ENCODE measurements at places on chromosomes 1 and 21.
A peak's percentile ranks its signal among the peaks of the same experiment; 100 is the strongest.

- DNase-seq: peak; percentile 98
Observed at GRCh38 chr1:246782120-246782900, 58.1 kb downstream of the SCCPDH start.

DNA sequence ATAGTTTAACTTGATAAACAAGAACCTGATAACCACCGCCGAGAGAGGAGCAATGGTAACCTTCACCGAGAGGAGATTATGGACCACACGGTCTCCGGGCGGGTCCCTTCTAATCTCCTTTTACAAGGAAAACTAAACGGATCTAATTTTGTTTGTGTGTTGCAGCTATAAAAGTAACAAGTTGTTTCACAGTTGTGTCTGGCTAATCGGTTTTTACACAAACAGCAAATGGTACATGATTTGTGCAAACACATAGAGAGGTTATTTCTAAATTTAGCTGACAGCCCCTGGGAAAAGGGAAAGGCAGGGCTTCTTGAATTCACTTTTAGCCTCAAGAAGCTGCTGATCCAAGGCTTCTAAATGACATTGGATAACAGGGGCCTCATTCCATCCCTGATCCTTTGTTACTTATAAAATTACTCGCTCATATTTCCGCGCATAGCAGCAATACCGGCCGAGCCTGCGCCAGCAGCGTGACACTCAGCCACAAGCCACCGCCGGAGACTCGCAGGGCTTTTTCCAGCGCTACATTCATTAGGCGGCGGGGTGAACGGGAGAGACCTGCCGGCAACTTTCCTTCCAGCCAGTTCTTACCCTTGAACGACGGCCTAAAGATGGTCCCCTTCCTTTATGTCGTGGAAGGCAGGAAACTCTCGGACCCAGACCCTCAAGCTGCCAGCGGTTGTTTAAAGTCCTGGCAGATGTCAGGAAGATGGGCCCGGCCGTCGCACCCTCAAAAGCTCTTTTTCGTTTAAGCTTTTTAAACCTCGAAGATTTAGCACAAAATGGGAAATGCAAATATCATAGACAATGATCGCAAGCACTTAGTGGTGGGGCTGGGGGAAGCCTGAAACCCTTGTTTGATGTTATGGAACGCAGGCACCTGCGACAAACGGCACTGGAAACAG is 4.4 kb downstream of the FOXD3 start:
- DNase-seq: no peak

DNA sequence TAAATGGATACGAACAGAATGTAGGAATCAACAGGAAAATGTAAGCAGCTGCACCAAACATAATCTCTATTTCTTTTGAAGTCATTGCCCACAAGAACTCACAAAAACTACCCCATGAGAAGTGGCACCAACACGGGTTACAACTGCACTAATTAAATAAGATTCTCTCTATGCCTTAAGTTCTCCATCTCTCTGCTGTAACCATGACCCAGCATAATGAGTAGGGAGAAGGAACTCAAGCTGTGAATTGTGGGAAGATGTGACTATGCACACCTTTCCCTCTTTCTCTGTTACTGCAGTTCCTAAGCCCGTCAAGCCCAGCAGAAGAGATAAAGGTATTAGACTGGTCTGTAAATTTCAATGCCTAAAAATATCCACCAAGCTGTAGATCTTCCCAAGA is 614.0 kb downstream of the USP25 start:
- DNase-seq: no peak

GRCh38 chr1:246901874-246902273 is 29.9 kb downstream of the AHCTF1 start:
- DNase-seq: no peak

DNA sequence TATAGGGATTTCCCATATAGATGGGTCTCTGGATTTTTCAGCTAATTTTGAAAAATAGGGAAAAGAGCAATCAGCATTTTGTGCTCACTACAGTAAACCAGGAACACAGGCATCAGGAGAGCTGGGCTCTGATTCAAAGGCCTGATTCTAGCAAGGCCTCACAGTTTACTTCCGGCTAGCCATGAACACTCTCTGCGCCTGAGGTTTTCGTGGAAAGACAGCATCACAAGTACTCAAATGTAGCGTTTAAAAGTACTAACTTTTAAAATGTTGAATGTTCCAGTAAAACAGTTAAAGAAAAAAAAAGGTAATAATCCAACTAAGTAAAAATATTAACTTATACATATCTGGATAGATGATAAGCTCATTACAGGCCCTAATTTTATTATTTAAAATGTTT is 120.6 kb downstream of the SLC45A1 start:
- no peak for DNase-seq

DNA sequence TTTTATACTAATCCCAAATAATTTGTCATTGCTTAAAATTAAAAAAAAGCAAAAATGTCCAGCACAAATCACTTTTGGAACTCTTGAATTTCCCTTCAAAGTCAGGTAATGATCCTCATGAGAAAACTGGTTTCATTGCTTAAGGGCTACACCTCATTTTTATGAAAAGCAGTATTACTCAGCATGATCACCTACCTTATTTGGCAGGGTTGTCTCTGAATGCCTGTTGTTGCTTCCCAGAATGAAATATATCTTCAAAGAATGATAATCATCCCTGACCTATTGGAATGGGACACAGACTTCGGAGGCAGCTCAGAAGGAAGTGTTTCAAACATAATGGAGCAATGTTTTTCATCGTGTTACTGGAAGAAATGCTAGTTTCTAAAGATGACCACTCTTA is 29.7 kb downstream of the C1orf21 start:
- DNase-seq: no peak

DNA sequence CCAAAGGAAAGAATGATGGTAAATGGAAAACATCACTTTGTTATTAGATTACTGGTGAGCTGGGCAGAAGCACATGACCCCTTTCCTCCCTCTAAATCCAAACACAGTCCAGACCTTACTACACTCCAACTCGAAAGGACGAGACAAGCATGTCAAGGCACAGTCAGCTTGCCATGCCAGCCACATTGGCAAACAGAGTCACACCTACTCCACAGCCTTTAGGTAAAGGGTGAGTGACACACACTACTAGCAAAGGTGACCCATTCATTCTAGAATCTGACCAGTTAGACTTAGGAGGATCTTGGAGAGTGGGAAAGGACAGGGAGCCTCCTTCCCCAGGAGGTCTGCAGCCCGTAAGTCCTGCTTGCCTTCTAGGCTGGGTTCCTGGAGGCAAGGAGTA is 3.0 kb downstream of the SLC44A3 start:
- DNase-seq: no peak

DNA sequence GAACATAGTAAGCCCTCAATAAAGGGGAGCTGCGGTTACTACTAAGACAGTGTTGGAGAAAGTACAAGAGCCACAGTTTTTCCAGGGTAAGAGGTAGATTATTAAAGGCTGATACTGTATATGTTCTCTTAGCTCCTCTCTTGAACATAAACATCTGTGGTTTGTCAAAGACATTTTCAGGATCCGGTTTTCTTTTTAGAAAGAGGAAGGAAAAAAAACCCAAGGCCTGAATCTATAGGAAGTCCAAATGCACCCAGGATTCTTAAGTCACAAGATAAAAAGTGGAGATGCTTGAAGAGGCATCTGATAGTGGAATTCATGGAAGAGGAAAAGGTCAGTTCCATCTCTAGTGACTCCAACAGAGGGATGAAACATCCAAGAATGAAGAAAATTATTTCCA is 24.6 kb upstream of the SLC45A3 start:
- peak; percentile 66 for DNase-seq

DNA sequence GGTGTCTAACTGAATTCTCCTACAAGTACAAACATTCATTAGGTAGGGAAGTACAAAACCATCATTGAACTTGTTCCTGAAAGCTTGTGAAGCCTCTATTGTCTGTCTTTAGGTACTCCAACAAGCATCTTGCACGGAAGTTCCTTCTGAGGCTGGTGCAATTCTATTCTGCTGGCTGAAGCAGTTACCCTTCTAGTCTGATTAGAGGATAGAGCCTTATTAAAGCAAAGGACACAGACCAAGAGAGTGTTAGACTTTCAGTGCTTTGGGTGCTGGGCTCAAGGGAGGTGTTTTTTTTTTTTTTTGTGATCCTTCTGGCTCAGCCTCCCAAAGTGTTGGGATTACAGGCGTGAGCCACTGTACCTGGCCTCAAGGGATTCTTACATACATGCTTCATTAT is 43.8 kb downstream of the HHAT start:
- no peak for DNase-seq

GRCh38 chr21:45466330-45467220 is 61.6 kb downstream of the COL18A1 start:
- DNase-seq: no peak

- DNase-seq: no peak
Observed at GRCh38 chr1:79197421-79197820, 190.9 kb upstream of the ADGRL4 start.

GRCh38 chr1:33320619-33321165 is at the start of gene A3GALT2:
A3GALT2 (minus strand) TSS chr1:33321098; CDS start chr1:33321098, 0 bp downstream.
- no peak for DNase-seq

- DNase-seq: no peak
Observed at GRCh38 chr1:12631571-12631970, 12.3 kb upstream of the AADACL4 start.

DNA sequence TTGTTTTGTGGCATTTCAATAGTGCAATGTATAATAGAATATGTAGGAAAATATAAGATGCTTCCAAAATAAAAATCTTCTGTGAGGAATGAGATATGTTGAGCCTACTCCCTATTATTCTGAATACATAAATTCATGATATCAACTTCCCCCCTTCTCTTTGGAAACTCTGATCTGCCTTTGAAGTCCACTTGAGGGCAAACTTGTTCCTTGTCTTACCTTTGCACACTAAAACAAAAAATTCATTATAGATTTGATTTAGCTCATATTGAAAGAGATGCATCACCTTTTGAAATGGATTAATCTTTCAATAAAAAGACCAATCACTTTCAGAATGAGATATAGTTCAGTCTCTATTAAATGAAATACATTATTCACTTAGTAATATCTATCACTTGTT is 580.7 kb upstream of the ADGRL4 start:
- DNase-seq: no peak

- DNase-seq: no peak
Observed at GRCh38 chr1:229027158-229027557, 243.8 kb upstream of the RAB4A start.

DNA sequence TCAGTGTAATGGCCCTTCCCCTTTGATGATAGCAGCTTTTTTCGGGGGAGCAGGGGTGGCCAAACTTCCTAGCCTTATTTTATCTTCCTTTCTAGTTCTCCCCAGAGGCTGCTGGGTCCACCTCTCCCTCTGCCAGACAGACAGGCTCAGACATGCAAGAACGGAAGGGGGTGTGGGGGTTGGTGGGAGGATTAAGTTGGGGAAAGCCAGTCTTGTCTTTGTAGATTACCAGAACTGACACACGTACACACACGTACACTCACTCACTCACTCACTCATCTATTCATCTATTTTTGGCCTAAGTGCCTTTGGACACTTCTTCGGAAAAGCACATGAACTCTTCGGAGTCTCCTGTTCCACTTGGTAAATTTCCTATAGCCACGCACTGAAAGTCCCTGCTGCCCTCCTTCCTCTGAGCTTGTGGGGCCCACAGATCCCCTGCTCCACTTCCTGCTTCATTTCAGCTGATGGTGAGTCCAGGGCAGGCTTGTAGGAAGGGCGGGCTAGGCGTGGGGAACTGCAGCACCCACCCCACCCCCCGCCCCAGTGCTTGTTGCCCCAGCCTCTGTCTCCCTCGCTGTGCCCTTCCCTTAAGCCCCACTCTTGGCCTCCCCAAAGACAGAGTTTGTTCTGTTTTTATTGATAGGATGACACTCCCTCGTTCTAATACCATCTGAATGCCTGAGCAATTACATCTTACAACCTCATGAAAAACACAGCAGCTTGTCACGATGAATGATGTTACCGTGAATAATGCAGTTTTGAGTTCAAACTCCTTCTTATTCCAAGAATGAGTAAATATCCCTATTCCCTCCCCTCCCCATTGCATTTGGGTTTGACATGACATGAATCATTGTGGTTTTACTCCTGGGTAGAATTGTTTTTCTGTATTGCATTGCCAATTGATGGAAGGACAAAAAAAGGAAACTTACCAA is 60.7 kb upstream of the ATP5PO start:
- peak; percentile 88 for DNase-seq

- no peak for DNase-seq
Observed at GRCh38 chr1:3142751-3143150, 73.7 kb downstream of the PRDM16 start.

GRCh38 chr1:56430141-56430839 is 149.1 kb downstream of the PLPP3 start:
- DNase-seq: no peak

GRCh38 chr1:58620259-58620658 is 43.2 kb upstream of the TACSTD2 start:
- no peak for DNase-seq

- DNase-seq: no peak
Observed at GRCh38 chr1:164225011-164225410, 334.0 kb upstream of the PBX1 start.

- DNase-seq: no peak
Observed at GRCh38 chr1:225608014-225608796, 44.7 kb downstream of the ENAH start.

- DNase-seq: no peak
Observed at GRCh38 chr21:29217818-29218291, 80.9 kb upstream of the BACH1 start.

- DNase-seq: no peak
Observed at GRCh38 chr1:165443539-165444311, 1.2 kb downstream of the RXRG start.

DNA sequence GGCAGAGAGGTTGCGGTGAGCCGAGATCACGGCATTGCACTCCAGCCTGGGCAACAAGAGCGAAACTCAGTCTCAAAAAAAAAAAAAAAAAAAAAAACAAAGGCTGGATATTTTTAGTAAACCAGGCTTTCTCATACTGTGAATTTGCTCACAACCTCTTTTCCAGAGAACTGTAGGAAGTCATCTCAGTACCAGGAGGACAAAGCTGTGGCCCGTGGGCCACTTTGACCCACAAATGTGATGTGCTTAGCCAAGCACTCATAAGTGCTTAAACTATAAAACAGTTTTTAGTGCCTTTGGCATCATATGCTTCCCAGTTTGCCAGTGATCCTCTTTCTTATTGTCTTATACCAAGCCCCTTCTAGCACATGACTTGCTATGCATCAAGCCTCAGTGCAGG is 46.5 kb downstream of the RNF11 start:
- DNase-seq: no peak

DNA sequence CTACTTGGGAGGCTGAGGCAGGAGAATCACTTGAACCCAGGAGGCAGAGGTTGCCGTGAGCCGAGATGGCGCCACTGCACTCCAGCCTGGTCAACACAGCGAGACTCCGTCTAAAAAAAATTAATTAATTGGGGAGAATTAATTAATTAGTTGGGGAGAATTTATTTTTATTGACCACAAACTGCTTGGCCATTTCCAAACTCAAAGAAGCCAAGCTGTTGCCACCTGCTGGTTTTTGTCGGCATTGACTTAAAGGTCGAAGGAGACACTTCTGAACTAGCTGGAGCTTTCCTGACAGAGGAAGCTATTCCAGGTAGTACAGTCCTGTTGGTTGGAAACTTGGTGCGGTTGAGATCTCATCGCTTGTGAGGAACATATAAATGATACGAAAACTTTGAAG is 13.1 kb downstream of the MAP1LC3C start:
- DNase-seq: peak; percentile 23

GRCh38 chr1:25531082-25531461 is 12.3 kb upstream of the LDLRAP1 start:
- no peak for DNase-seq

GRCh38 chr21:44846224-44846484 is 27.3 kb downstream of the PTTG1IP start:
- no peak for DNase-seq

Data from Kasumi-1 (cell line).